ENCODE measurements at places on chromosomes 5 and 9. TPM values are rescaled to one million over a fixed set of nuclear protein-coding genes. Genes with fewer than 3 reads are reported as not detected.

The MZB1 gene
- 1.8 TPM for polyA plus RNA-seq

The PCDHB2 gene
- 0.50 TPM for polyA plus RNA-seq

DNA sequence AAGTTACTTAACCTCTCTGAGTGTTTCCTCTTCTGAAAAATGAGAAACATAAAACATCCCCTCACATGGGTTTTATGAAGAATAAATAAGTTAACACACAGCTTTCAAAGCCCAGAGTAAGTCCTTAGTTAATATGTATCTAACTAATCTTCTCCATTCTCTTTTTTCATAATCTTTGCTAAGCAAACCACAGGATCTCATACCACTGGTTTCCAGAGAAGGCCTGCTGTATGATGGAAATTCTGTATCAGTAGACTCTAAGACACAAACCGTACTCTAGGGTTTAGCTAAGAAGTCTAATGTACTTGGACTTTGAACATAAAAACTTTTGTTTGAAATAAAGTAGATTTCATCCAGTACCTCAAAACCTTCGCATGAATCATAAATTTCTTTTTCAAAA, 307.9 kb downstream of the SPOCK1 start:
- no peak overlapping the region for H3K4me3 ChIP-seq
- DNase-seq = no peak
- no peak overlapping the region for H3K27ac ChIP-seq
- H3K36me3 ChIP-seq = no peaks in the 10 kb centered on the region

DNA sequence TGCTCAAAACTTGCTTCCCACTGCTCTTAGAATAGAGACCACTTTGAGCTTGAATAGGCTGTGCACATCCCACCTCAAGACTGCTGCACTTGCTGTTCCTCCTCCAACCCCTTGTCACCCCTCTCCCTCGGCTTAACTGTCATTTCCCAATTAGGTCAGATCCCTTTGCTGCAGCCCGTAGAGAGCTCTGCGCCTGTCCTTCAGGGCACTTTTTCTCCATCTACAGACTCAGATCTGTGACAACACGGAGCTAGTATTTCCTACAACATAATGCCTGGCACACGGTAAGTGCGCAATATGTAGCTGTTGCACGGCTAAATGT, 485 bp upstream of the HABP4 start:
- no peak overlapping the region for H3K4me3 ChIP-seq
- H3K27me3 ChIP-seq = no peaks in the 10 kb centered on the region
- DNase-seq = no peak
- H3K4me1 ChIP-seq = no peaks in the 10 kb centered on the region
- peak overlapping the region; percentile 66 for H3K27ac ChIP-seq

GRCh38 chr5:6348476-6349000, 29.8 kb downstream of the MED10 start:
- H3K4me3 ChIP-seq = no peak overlapping the region
- no peaks in the 10 kb centered on the region for H3K36me3 ChIP-seq
- no peak for DNase-seq
- no peaks in the 10 kb centered on the region for H3K27me3 ChIP-seq

DNA sequence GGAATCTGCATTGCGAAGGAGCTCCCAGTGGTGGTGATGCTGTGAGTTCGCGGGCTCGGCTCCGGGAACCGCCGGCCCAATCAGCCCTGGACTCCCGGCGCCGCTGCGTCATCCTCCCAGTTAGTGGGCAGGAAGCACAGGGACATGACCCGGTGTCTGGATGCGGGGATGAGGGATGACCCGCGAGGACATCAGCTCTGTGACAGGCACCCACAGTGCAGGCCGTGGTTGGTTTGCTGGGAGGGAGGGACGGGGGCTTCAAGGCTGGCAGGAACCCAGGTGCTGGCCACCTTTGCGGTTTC, 996 bp downstream of the NXNL2 start:
- peak; percentile 85 for DNase-seq
- no peaks in the 10 kb centered on the region for H3K36me3 ChIP-seq
- no peaks in the 10 kb centered on the region for H3K27me3 ChIP-seq
- H3K4me1 ChIP-seq = no peaks in the 10 kb centered on the region

DNA sequence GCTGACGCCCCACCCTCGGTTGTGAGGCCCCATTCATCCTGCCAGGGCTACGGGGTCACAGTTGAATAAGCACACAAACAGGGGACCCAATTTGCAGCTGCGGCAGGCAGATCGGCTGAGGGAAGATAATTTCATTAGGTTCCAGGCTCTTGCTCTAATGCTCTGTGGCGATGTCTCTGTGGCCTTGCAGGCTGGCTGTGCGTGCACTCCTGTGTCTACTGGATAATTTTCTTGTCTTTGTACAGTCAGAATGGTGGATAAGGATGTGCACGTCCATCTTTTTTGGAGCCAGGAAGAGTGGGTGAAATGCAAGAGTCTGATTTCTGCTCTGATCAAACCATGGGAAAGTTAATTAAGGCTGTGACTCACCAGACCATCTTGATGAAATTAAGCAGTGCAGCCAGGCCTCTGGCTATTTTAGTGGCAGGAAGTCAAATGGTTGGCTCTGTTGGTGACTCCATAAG, 39.2 kb downstream of the NSG2 start:
- H3K27ac ChIP-seq = no peak overlapping the region
- no peaks in the 10 kb centered on the region for H3K36me3 ChIP-seq
- no peak for DNase-seq
- no peaks in the 10 kb centered on the region for H3K27me3 ChIP-seq
- H3K4me3 ChIP-seq = no peak overlapping the region
- no peaks in the 10 kb centered on the region for H3K4me1 ChIP-seq

Data from aorta (tissue), 5 donors.